Stimulated activated CD4-positive, alpha-beta T cell treated with anti-CD3 and anti-CD28 coated beads, Interleukin-1b, Interleukin-23, amount 100 ng/mL, for 1 hour (primary cell): ENCODE measurements at places on chromosomes 7 and 10.

DNA sequence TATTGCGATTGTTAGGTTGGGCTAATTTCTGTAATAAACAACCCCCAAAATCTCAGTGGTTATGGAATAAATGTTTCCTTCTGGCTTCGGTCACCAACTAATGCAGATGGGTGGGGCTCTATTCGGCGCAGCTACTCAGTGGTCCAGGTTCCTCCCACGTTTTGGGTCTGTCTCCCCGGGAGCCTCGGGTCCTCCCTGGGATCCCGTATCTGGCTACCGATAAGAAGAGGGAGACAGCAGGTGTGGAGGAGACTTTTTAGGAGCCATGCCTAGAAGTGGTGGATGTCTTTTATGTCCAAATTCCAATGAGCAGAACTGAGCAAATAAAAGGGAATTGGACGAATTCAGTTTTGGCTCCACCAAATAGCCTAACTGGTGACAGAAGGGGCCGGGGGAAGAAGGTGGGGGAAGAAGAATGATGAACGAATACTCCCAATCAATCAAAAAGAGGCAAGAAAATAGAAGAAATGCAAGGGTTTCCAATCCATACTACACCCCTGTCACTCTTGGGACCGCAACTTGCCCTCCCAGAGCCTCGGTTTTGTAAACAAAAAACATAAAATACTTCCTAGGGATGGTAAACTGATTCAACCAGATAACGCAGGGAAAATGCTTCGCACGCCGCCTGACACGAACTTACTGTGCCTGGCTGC, 498 bp upstream of the C10orf53 start:
- no peak for DNase-seq

GRCh38 chr7:43764807-43765491, 6.5 kb downstream of the BLVRA start:
- DNase-seq, result no peak

GRCh38 chr10:112953174-112954159, 3.4 kb downstream of the TCF7L2 start:
- DNase-seq, result no peak

DNA sequence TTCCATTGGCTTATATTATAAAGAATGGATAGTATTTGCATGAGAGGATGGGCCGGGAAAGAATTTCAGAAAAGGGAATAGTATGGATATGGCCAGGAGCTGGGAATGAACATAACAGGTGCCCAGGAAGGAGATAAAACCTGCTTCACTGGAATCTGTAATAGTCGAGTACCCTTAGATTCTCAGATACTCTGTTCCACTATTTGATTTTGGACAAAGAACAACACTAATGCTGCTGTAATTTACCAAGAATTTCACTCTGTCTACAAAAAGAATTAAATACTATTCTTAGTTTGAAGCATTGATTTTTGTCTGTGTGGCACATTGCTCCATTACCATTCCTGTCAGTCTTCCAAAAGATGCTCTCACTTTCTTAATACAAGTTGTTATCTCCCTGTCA, 718.2 kb upstream of the LRRN3 start:
- no peak for DNase-seq

DNA sequence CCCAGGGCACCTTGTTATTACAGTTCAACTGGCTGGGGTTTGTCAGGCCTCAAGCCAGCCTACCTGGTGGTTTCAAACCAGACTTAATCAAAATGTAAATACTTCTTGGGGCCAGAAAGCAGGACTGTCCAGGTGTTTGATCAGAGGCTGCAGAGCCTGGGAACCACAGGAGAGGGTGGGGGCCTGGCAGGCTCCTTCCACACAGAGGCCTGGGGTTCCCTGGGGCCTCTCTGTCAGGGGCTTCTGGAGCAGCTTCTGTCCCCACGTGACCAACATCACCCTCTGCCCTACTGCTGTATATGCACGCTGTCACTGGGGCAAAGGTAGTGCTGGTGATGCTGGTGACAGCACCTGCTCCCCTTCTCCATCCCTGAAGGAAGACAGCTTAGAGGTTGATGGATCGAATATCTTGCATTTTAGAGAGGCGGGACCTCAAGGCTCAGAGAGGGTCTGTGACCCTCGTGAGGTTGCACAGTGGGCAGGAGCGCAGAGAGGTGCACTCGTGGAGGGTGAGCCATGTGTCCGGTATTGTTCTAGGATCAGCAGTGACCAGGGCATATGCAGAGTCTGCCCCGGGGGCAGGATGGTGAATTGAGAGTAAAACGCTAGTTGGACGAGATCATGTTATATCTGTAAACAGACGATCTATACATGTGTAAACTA, 95.4 kb downstream of the GRK5 start:
- DNase-seq, result no peak

- DNase-seq, result no peak
These were observed 115.7 kb upstream of the CNTNAP2 start for GRCh38 chr7:146000882-146001281.

DNA sequence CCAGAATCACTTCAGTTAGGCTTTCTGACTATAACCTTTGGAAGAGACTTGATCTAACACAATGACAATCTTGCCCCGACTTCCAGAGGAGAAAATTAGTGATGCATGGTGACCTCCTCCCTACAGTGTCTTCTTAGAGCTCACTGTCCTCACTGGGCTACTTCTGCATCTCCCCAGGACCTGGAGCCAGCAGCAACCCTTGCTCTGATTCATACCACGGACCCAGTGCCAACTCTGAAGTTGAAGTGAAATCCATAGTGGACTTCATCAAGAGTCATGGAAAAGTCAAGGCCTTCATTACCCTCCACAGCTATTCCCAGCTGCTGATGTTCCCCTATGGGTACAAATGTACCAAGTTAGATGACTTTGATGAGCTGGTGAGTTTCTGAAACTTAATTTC, 12.6 kb downstream of the CPA2 start:
- no peak for DNase-seq

DNA sequence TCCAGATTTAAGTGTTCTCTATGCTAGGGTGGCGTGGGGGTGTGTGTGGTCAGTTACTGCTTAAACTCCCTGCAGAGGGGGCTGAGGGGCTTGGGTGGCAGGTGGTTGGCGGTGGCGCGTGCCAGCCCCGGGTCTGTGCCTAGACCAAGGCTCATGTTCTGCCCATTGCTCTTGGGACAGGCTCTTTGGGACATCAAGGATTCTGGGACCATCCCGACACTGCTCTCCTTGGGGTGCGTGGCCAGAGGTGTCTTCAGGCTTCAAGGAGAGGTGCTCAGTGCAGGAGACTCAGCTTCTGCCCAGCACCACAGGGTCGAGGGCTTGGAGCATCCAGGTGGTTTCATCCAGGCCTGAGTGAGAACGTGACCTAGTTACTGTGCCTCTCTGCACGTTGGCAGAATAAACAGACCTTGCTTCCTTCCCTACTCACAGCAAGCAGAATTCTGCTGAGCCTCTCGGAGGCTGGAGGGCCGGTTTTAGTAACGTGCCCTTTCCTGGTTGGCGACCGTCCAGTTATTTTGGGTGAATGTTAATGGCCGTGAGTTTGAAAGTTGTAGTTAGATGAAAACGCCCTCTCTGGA, 39.9 kb downstream of the CAMK1D start:
- DNase-seq, result no peak

GRCh38 chr10:110068780-110069179, 61.0 kb downstream of the ADD3 start:
- no peak for DNase-seq

DNA sequence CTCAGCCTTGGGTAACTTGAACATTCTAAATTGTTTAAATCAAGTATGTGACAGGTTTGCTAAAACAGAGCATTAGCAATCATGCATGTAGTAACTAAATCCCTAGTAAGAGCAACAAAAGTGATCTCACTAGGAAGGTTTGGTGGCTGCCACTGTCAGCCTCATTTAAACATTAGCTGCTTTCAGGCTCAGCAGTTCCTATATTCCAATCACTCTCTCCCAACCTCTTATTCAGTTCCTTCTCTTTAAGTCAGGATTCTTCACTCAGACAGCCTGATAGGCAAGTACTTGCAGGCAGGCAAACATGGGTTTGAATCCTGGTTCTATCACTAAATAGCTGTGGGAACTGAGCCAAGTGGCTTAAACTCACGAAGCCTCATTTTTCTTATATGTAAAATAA, 3.6 kb downstream of the CREB3L2 start:
- no peak for DNase-seq

- DNase-seq, result no peak
These were observed 35.5 kb upstream of the KDM7A start for GRCh38 chr7:140212100-140212881.

DNA sequence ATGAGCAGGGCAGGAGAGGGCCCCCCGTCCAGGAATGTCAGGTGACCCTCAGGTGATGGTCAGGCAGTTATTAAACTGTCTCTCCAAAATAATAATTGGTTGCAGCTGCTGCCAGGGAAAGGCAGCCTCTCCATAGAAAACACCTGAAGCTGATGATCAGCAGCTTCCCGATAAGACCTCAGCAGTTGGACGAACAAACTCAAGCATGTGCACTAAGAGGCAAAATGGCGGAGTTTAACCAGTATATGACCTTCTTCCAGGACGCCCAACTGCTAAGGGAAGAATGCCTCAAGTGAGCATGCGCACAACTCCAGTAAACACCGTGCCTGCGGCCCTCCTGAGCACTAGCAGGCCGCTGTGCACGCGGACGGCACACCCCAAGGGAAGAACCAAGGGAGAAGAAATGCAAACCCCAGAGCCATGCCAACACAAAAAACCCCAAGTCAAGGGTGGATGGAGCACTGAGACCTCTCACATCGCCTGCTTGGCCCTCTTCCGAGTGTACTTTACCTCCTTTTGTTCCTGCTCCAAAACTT, 38.9 kb upstream of the ADARB2 start:
- no peak for DNase-seq

DNA sequence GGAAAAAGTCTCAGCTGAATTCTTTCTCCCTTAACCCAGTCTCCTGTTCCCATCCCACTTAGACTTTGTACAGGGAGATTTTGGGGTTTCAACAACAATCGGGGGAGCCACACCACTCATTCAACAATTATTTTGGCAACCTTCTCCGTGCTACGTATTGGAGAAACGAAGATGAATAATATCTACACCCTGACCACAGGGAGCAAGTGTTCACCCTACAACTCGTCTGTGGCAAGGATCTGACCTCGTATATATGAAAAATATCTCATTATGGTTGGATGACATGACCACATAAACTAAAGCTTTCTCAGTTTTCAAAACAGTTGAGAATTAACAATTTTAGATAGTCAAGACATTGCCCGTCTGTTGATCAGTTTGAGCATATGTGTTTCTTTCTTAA, 302.1 kb downstream of the CACNA2D1 start:
- DNase-seq, result no peak
